ENCODE measurements at places on chromosomes 13 and 19.

DNA sequence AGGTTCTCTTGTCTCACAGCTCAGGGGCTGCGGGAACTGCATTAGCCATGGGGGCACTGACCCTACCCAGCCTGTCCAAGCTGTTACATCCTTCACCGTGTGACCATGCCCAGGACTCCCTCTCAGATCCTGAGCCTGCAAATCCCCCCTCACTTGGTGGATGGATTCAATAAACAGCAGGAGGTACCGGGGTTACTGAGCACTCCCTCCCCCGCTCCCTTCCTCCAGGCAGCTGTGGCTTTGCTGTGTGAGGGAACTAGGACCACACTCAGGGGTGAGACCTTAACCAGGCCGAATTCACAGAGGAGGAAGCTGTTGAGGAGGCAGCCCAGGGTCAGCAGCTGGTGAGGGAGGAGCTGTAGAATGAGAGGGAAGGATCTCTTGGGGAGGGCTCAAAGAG lies 27.0 kb upstream of the CEACAM1 start:
- DNase-seq = no peak

GRCh38 chr19:32811151-32811550 lies 58.4 kb downstream of the SLC7A9 start:
- no peak for DNase-seq

DNA sequence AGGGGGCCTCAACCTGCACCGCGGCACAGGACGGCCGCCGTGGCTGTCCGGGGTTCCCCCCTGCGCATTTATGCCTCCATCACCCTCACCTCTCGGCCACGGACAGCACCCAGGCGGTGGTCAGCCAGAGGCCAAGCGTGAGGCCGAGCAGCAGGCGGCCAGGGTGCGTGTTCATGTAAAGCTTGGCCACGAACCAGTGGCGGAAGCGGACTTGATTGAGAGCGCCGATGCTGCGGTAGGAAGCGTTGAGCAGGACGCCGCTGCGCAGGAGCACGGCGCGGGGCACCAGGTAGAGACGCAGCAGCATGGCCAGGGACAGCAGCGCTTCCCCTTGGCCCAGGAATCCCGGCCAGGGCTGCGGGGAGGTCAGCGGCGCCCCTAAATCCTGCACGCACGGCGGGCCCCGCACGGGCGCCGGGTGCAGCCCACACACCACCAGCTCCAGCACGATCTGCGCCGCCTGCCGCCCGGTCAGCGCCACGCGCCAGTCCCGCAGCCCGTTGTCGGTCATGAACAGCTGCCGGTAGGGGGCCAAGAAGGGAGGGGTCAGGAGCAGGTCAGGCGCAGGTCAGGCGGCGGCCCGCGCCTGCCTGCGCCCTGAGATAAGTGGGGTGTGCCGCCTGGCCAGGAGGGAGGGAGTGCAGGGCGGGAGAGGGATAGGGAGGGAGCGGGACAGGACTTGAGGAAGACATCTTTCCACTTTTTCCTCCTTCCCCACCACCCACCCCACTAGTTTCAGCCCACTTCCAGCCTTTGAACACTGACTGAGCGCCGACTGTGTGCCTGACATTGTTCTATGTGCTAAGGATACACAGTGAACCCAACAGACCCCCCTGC lies 6.5 kb downstream of the KCNN4 start:
- no peak for DNase-seq

GRCh38 chr19:3868770-3869456 lies at the start of gene ZFR2:
TSS of gene ZFR2 (minus strand) at chr19:3869038. CDS start at chr19:3869017, 21 bp downstream.
- DNase-seq = no peak

DNA sequence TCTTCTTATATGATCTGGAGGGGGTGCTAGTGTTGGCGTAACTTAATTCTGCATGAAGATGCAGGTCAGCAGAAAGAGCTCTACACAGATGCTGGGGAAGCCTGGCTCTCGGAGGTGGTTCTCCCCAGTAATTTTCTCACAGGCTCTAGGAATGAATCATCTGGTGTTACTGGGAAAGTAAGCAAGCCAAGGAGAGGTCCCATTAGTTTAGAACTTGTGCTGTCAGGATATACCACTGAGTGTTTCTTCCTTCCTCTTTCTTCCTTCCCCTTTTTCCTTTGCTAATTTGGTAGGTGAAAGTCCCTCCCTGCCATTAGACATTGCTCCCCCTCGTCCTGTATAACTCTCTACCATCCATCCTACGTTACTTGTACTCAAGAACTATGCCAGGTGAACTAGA lies 68.3 kb downstream of the ATP8A2 start:
- no peak for DNase-seq

- DNase-seq = no peak
These were observed 122.4 kb upstream of the FREM2 start for GRCh38 chr13:38564256-38565150.

GRCh38 chr13:23969647-23970046 lies 72.3 kb upstream of the C1QTNF9B start:
- no peak for DNase-seq

GRCh38 chr19:23957660-23958281 lies 43.1 kb downstream of the ZNF726 start:
- peak; percentile 70 for DNase-seq

GRCh38 chr19:53012006-53012405 lies 1.7 kb upstream of the ERVV-1 start:
- no peak for DNase-seq

DNA sequence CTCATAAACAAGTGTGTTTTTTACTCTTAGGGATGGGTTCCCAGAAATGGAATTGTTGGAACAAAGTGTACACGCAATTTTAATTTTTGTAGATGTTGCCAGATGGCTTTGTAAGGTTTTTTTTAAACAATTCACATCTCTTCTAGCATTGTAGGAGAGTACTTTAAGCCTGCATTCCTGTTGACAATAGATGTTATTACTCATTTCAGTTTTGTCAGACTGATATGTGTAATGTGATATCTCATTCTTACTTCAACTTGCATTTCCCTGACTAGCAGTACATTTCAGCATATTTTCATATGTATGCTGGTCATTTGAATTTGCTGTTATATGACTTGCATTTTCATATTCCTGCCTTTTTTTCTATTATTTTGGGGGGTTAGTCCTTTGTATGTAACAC lies 186.6 kb upstream of the SLITRK6 start:
- DNase-seq = no peak
